Right renal cortex interstitium (tissue), 3 donors: ENCODE measurements at places on chromosomes 6 and 20.

DNA sequence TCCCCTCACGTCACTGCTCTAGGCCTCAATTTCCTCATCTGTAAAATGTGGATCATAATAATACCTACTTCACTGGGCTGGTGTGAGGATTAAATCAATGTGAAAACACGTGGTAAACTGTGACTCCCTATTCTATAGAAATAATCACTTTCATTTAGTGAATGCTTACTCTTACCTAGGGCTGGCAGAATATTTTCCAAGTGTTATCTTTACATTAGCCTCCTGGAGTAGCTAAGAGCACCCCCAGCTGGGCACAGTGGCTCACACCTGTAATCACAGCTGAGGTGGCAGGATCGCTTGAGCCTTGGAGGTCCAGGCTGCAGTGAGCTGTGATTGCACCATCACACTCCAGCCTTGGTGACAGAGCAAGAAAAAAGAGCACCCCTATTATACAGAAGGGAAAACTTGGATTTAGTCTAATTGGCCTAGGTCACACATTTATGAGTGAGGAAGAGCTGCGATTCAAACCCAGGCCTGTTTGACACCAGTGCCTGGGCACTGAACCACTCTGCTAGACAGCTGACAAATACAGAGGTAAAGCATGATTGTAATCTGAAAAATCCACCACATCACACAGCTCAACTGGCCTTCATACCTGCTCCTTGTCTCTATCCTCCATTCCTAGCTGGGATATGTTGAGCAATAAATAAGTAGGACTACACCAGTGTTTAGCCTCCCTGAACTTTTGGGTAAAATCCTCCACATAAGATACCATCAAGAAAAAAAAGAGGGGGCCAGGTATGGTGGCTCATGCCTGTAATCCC lies 1.4 kb upstream of the SNTA1 start:
- DNase-seq = no peak

- no peak for DNase-seq
Observed at GRCh38 chr6:156944412-156944811, 167.2 kb downstream of the ARID1B start.

- DNase-seq = no peak
Observed at GRCh38 chr6:126628125-126628524, 288.2 kb downstream of the CENPW start.

GRCh38 chr20:49740807-49741206 lies 27.1 kb upstream of the B4GALT5 start:
- no peak for DNase-seq

DNA sequence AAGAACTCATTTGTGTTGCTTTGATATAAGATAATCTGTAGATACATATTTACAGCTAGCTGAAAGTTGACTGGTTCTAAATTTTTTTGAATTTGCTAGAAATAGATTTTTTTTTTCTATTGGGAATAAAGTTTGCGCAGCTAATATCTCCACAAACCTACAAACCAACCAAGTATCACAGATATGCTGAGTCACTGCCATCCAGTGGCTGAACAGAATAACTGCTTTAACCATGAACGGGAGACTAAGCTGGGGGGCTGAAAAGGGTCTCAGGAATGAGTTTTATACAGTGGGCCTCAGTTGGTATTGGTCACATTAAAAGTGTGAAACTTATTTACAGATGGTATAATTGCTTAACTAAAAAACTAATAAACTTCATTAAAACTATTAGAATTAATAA lies 326.7 kb upstream of the CNR1 start:
- no peak for DNase-seq

- no peak for DNase-seq
Observed at GRCh38 chr6:69693762-69694161, 103.0 kb downstream of the LMBRD1 start.
